Activated CD8-positive, alpha-beta memory T cell treated with anti-CD3 and anti-CD28 coated beads, Interleukin-2, amount 10 ng/mL, durations not matched to agents 7 days and 5 days (primary cell): ENCODE measurements at places on chromosomes 7 and 10. TPM values are rescaled to one million over a fixed set of nuclear protein-coding genes. Genes with fewer than 3 reads are reported as not detected.
A peak's percentile ranks its signal among the peaks of the same experiment; 100 is the strongest.

DNA sequence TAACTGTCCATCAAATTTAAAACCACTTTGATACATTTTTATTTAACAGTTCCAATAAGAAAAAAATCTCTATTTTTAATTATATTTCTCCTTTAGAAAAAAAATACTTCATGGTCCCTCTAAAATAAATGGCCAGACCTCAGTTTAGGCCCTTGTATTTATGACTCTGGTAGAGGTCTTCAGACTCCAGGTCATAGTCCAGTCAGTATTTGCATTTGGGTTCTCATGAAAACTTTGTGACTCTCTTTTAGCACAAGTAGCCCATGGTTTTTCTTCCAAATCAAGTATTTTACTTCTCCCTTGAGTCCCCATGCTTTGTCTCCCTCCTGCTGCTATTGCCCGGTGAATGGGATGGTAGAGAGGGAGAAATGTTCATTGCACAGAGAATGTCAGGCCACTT is 5.5 kb upstream of the SEMA4G start:
- DNase-seq, result no peak

RAMP3 gene
- not detected for total RNA-seq

NAT16 gene
- not detected for total RNA-seq

UPF2 gene
- 37.2 TPM for total RNA-seq

- peak; percentile 49 for DNase-seq
These were observed 118.7 kb downstream of the RALA start for GRCh38 chr7:39741942-39742623.

GRCh38 chr10:36171556-36171952 is 529.5 kb upstream of the FZD8 start:
- no peak for DNase-seq

- DNase-seq, result peak; percentile 75
These were observed 126.5 kb downstream of the CUBN start for GRCh38 chr10:17003151-17003550.

DNA sequence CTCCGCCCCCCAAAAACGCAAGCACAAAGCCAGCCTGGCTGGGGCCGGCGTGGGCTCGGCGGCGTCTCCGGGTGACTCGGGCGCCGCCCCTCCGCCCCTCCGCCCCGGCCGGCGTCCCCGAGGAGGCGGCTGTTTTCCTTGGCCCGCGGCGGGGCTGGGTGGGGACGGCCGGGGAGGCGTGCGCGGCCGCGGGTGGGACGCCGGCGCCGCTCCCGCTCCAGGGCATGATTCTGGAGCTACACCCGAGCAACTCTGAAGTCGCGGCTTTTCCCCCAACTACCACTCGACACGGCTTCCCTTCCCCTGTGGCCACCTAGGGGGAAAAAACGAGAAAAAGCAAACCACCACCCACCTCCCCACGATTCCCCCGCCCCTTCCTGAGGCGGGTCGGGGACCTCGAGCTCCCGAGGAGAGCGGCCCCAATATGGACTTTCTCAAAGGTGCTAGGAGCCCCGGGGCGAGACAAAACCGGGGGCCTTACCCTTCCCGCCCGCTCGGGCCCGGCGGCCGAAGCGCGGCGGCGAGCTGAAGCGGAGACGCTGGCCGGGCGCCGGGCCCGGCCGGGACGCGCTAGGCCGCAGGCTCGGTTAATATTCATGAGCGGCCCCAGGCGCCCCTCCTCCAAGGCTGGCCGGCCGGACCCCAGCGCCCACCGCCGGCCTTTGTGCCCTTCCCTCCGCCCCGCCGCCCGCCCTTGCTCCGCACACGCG is 856 bp downstream of the ARHGAP21 start:
- peak; percentile 70 for DNase-seq

DNA sequence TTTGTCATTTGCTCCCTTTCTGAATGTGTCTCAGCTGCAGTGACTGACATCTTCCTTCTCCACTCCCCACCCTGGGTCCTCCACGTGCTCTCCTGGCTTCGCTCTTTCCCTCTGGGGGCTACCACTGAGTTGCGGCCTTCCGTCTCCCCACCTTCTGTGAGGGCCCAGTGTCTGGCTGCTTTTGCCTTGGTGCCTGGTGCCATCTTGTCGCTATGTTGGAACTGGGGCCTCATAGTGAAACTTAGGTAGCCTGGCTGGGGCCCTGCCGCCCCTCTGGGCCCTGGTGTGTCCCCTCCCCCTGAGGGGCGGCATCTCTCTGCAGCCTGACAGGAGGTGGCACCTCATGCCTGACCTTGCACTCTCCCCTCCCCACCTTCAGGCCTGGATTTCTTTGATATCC is 144.1 kb downstream of the ANLN start:
- no peak for DNase-seq

PTER gene
- total RNA-seq, result 18.7 TPM

ASB15 gene
- not detected for total RNA-seq

GRCh38 chr7:49023345-49024328 is 99.3 kb downstream of the CDC14C start:
- DNase-seq, result no peak

DNA sequence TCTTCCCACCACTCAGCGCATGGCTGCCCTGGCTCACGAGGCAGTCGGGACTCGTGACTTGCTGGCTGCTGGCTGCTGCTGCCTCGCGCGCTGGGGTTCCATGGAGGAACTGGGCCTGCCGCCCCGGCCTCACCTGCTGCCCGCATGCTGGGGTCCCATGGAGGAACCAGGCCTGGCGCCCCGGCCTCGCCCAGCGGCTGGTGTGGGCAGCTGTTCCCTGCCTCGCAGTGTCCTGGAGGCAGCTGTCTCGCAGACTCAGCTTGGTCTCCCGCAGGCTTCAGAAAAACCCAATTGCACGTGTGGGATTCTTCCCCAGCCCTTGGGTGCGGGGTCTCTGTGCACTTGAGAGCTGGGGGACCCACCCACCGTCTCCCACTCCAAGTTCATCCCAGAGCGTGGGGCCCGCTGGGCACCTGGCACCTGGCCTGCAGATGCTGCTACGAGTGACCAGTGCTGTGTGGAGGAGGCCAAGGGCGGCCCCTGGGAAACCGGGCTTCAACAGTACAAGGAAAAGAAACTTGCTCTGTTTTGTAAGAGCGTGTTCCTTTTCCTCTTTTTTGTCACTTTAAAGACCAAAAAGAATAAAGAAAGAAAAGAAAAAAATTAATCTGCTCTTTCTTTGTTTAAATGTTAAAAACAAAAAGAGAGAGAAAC is 20.4 kb downstream of the PWWP2B start:
- DNase-seq, result no peak

- no peak for DNase-seq
These were observed 24.0 kb upstream of the CSGALNACT2 start for GRCh38 chr10:43114088-43114742.

DNA sequence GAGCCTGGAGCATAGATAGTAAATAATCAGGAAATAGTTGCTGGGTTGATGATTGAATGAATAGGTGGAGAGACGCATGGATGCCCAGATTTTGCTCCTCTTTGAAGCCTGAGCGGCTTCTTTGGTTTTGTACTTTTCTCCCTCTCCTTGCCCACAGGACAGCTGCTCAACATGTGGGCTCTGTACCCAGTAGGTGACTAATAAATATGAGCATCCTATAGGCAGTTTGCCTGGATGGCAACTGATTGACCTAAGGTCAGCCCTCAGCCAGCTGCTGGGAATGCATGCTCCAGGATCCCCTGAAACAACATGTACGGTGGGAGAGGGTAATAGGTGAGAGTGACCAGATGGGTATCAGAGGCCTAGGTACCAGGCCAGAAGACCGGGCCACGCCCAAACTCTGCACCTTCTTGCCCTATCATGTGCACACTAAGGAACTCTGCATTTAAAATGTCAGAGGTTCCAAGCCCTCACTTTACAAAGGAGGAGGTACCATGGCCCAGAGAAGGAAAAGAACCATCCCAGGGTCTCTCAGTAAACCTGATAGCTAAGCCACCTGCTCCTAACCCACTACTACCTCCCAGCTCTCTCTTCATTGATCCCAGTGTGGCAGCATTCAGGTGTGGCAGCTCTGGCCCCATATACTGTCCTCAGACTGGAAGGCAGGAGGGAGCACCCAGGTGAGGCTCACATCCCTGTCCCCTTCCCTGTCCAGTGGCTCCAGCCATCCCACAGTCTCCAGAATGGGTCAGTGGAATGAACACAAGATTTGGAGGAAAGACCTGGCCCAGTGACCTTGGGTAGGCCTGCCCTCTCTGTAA is 2.7 kb upstream of the ZCCHC24 start:
- DNase-seq, result no peak

DNA sequence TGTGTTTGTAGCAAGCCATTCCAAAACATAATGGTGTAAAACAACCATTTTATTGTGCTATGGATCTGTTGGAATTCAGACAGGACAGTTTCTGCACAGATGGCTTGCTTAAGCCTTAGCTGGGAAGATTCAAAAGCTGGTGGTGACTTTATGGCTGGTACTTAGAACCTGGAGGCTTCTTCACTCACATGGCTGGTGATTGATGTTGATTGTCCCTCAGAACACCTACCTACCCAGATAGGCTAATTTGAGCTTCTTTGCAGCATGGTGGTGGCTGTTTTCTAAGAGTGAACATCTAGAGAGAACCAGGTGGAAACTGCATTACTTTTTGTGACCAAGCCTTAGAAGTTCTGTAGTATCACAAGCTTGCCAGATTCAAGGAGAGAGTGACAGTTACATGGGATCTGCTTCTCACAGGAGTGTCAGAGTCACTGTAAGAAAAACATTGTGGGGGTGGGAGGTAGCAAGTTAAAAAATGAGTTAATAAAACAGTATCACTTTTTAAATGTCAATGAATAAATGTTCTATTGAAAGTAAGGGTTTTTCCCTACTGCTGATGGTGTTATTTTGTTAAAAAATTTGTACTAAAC is 7.1 kb downstream of the R3HCC1L start:
- no peak for DNase-seq

GRCh38 chr7:43679210-43680068 is 49.9 kb downstream of the COA1 start:
- DNase-seq, result no peak

AGR2 gene
- total RNA-seq, result not detected
